Non-pigmented ciliary epithelial cell (primary cell): ENCODE measurements at places on chromosomes 6 and 20.

- no peak for DNase-seq
Measured at GRCh38 chr6:169452869-169453620, 199.4 kb upstream of the THBS2 start.

GRCh38 chr6:145865595-145865994 is 51.0 kb upstream of the FBXO30 start:
- DNase-seq: no peak

DNA sequence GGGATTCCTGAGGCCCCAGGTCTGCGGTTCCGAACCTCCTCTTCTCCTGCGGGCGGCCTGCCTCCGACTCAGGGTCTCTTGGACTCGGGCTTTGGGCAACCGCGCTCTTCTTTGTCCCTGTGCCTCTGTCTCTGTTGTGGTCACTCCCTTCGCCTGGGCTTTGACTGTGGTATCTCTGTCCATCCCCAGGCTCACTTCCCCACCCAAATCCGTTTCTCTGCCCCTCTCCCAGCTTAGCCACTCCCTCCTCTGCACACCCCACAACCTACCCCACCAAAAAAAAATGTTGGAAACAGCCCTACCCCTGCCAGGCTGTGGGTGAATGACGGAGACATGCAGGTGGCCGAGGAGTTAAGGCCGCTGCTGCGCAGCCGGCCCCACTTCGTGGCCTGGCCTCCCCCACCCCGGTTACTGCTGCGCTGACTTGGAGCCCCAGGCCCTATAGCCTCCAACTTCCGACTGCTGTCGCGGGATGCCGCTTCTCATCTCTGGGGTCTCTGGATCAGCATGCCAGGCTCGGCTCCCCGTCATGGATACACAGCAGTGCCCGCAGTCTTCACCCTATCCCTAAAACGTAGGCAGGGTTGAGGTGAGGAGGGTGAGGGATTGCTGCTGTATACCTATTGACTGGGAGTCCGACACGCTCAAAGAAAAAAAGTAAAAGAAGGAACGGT is 2.7 kb upstream of the MAFB start:
- no peak for DNase-seq

DNA sequence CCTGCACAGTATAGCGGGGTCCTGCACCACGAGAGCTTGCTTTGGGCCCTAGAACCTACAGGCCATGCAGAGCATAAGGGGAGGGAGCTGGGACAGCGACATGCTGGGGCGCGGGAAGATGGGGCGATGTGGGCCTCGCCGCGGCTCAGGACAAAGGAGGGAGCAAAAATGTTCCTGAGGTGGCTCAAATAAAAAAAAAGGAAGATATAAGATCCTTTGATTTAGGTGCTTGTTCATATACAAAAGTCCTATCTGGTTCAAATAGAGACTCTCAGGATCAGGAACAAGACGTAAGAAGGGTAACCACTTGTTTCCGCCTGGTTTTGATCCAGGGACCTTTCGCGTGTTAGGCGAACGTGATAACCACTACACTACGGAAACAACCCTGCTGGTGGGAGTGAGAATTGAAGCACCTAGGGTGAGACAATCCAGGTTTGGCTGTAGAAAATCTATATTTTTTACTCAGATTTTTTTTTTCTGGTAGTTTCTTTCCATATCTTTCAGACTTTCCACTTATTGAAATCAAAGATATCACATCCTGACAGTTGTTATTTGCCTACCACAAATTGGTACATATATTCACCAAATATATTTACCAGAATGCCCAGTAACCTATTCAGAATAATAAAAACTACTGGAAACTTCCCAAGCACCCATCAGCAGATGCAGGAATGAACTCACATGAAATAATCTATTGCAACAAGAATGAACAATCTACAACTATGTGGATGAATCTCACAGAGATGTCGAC is 177.9 kb upstream of the ZNF184 start:
- peak; percentile 74 for DNase-seq

- DNase-seq: no peak
Measured at GRCh38 chr20:24241466-24241865, 228.0 kb upstream of the SYNDIG1 start.

DNA sequence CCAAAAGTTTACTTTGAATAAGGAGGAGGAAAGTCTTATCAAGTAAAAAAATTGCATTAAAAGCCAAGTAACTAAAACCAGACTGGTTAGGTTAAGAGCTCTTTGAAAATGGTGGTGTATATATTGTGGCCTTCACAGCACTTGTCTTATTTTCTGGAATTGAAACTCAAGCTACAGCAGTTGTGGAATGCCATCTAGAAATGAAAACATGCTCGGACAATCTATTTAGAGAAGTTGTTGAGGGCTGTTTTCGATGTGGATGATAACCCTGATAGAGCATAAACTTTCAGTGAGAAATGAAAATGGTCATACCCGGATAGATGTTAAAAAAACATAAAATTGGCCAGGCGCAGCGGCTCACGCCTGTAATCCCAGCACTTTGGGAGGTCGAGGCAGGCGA is 47.0 kb downstream of the ARID1B start:
- no peak for DNase-seq
